ENCODE measurements at places on chromosomes 1 and 21.
A peak's percentile ranks its signal among the peaks of the same experiment; 100 is the strongest.

DNA sequence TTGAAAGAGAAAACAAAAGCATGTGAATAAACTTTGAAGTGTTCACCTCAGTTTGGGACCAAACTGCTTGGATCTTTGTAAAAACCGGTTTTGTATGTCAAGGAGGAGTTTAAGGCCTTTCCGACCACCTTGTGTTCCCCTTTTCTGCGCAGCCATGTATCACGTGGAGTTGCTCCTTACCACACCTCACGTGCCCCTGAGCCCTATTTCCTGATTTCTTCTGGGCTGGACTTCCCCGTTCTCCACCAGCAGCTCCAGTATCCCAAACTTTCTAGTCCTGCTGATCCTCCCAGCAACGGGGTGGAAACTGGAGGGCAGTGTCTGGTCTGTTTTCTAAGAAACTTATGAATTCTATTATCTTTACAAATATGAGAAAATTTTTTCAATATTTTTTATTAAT, 1.6 kb upstream of the SH3D21 start:
- no peak for DNase-seq

DNA sequence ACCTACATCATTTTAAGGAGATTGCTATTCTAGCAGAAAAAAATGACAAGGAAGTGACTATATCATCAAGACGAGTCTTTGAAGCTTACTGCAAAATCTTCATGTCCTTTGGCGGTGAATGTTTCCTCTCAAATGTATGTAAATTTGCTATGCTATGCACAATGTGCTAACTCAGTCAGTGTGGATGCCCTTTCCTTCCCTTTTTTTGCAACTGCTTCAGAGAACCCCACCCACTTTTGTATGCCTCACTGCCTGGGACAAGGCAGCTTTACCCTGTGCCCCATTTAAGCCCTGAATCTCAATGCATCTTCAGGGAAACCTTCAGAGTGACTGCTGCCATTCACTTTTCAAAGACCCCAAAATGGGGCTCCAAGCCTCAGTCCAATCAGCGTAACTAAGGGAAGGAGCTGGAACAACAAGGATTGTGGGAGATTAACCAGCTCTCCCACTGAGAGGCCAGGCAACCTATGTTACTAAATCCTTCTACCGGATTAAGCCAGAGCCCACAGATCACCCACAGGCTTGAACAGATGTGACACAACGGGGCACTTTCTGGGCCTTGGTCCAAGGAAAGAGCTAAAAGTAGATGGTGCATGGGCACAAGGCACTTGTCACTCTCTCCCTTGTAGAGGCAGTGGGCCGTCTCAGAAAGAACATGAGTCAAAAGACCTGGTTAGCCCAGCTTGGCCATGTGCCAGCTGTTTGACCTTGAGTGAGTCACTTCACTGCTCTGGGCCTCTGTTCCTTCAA, 154.4 kb downstream of the PLPP3 start:
- DNase-seq = no peak

DNA sequence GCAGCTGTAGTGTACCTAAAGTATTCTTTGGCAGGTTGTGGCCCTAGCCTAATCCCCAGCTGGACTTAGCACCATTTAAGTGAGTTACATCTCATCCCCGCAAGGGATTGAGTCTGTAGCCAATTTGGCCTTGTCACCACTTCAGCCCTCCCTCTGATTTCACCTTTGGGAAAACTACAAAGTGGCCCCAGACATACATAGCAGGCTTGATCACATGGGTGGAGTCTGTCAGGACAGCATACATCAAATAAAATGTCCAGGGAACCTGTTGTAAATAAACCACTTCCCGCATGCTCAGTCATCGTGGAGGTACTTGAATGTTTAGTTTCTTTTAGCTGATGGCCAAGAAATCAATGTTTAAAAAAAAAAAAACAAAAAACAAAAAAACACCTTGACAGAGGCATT, 142.5 kb downstream of the DHRS3 start:
- DNase-seq = peak; percentile 25

- DNase-seq = no peak
Measured at GRCh38 chr1:109188781-109189180, 24.9 kb upstream of the SARS1 start.

GRCh38 chr1:105088166-105088565, 1338.5 kb downstream of the AMY1C start:
- DNase-seq = no peak

DNA sequence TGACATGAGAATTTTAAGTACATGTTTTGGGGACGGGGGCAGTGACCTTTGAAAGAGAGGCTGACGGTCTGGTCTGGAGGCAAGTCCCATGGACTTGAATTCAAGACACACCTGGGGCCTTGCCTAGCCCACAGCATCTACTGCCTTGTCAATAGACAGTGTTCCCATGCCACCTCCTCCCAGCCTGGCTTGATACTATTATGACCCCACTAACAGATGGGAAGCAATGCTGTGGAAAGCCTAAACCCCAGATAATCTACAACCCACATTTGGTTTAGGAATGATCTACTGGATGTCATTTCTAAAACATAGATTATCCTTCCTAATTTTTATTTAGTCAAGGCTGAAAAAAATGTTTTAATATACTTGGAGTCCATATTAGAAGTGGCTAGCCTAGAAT, 17.8 kb upstream of the NFASC start:
- no peak for DNase-seq

DNA sequence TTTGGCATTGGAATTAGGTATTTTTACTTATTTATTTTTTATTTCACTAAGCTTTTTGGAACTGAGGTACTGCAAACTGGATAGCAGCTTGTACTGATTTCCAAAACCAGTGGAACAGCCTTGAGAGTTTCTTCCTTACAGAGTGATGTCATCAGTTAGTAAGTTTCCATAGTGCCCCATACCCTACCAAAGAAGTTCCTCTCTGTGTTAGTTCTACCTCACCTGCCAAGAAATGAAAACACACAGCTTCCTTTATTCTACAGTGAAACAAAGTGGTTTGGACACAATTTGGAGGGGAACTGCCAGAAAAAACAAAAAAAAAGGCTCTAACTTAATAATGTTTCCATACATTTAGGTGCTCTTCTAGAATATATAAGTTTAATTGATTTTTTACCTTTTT, 430.9 kb upstream of the ADGRL2 start:
- peak; percentile 11 for DNase-seq

DNA sequence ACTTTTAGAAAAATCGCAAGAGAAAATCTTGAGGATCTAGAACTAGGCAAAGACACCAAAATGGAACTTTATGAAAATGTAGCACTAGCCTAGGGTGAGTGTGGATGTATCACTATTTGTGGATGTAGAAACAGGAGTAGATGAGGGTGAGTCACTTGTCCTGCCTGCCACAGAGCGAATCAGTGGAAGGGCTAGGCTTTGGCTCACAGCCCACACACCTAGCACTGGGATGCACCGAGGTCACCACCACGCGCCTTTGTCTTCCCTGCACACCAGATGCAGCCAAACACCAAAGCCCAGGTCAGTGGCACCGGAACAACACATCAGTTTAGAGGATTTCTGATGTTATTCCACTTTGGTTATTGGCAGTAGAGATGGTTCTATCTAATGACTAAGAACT, 38.2 kb downstream of the PKNOX1 start:
- DNase-seq = no peak

GRCh38 chr1:93750955-93751354, 69.3 kb upstream of the BCAR3 start:
- no peak for DNase-seq

GRCh38 chr1:49045371-49045770, 268.7 kb upstream of the BEND5 start:
- DNase-seq = no peak

- no peak for DNase-seq
Measured at GRCh38 chr1:222654849-222655248, 37.0 kb downstream of the MIA3 start.

DNA sequence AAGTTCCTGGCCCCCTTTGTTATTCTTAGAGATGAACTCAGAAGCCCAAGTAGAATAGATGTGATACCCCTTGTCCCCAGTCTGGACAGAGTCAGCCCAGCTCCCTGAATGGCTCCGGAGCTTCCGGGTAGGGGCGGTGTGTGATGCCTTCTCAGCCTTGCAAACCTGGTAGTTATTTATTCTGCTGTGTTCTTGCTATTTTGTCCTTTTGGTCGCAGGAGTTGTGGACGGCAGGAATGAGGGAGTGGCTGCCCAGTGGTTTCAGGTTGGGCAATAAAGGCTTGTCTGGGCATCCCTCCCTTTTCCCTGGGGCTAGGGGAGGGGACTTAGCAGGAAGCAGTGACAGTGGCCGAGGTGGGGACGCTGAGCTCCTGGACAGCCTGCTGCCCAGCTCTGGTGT, 2.8 kb downstream of the PTPRU start:
- DNase-seq = peak; percentile 42

DNA sequence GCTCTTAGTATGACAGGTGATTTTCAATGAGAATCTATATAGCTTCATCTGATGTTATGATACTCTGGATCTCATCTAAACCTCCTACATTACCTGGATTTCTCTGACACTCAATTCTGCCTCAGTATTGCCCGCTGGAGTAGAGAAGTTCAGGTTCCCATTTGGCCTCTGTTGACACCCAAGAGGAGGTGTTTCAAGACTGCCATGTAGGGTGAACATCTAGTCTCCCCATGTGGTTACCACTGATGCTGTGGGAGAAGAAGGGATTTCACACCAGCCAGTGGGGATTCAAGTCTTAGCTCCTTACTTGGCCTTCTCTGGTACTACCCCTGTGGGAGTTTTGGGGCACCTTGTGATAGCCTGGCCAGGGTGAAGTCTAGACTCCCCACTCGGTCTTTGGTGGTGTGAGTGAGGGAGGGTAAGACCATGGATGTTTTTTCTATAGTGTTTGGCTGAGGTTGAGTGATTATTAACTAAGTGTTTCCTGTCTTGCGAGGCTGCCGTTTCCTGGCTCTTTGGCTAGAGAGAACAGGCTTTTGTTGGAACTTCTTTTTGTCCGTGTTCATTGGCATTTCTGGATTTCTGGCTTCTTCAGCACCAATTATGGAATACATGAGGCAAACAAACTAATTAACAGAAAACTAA, 90.7 kb downstream of the RHOU start:
- DNase-seq = no peak

DNA sequence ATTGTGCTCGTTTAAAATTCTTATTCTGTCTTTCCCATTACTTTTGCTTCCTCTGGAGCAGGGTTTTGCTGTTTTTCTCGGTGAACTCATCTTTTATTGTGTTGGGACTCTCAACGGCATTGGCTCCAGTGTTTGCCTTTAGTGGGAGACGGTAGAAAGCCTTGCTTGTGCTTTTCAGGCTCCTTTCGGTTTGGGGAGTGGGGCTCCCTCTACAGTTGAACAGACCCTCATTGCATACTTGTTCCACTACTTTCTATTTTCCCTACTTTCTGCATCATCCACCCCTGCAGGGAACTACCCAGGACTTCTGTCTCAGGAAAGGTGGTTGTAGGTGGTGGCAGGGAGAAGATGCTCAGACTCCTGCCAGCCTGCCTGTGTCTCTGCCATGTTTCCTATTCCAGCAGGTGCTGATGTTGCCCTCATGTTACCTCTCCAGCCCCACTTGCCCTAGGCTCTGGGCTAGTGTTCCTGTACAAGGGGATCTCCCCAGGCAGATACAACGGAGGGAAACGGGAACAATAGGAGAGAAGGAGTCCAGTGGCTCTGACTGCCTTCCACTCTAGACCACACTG, 68.5 kb upstream of the ZBTB18 start:
- no peak for DNase-seq

DNA sequence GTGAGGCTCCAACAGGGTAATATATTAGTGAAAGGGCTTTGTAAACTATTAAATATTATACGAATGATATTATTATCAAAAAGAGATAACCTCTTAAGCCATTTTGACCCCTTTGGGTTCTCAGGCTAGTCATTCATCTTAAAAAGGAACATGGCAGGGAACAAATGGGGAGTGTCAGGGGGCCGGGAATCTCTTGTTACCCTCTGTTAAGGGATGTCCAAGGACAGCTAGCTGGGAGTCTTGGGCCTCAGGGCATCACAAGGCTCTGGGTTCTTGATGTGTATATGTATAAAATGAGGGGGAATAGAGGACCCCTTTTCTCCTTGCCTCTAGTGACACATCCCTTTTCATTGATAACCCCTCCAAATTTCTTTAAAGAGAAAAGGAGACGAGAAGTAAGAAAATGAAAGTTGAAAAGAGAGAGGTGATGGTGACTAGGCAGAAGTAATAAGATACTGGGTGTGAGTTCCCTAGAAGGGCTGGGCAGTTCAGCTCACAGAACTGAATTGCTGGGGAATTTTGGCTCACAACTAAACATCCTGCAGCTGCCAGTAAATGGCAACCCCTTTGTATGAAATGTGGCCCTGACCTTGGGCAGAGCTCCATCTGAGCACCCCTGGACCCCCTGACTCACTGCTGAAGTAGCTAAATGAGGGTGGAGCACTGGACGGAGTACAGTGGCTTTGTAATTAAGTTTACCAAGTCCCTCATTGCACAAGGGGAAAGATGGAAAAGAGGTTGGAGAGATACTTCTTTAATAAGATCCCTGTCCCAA, 20.0 kb upstream of the ZNF326 start:
- DNase-seq = no peak

GRCh38 chr1:84245563-84245962, 55.9 kb upstream of the SAMD13 start:
- DNase-seq = no peak

- peak; percentile 32 for DNase-seq
Measured at GRCh38 chr1:204736836-204737235, 51.3 kb upstream of the LRRN2 start.

DNA sequence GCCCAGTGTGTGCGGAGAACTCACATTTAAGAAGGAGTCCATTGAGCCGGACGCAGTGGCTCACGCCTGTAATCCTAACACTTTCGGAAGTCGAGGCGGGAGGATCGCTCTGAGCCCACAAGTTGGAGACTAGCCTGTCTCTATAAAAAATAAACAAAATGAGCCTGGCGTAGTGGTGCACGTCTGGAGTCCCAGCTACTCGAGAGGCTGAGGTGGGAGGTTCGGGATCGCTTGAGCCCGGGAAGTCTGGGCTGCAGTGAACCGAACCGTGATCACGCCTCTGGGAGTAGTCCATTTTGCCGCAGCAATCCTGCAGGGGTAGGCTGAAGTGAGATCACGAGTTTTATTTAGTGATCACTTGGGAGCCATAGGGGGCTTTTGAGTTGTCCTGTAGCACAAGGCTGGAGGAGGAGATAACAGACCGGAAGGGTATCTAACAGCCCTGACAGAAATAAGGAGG, 497 bp upstream of the FUCA1 start:
- no peak for DNase-seq

- DNase-seq = no peak
Measured at GRCh38 chr1:160708118-160708517, 3.5 kb downstream of the CD48 start.

DNA sequence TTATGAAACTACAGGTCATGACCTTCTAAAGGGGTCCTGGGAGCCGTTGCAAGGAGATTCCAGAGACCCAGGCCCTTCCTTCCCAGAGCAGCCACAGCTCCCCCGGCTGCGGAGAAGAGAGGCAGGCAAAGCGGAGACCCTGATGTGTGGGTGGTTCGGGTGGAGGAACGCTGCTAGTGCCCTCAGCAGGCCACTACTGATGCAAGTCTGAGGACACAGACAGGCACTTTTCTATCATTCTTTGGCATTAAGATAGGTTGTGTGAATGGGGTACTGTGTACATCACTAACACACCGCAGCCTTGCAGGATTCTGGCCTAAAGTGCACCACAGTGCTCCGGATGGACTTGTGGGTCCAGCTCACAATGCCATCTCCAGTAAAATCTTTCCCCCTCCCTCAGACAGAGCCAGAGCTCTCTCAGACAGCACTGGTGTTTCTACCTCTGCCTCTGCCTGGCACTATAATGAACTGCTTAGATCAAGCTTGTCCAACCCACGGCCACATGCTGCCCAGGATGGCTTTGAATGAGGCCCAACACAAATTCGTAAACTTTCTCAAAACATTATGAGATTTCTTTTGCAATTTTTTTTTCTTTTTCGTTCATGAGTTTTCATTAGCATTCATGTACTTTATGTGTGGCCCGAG, 121.4 kb downstream of the TGFBR3 start:
- no peak for DNase-seq
